Stimulated activated CD4-positive, alpha-beta T cell treated with anti-CD3 and anti-CD28 coated beads, Interleukin-2, amount 100 ng/mL, for 4 hours (primary cell): ENCODE measurements at places on chromosomes 16 and 17.

DNA sequence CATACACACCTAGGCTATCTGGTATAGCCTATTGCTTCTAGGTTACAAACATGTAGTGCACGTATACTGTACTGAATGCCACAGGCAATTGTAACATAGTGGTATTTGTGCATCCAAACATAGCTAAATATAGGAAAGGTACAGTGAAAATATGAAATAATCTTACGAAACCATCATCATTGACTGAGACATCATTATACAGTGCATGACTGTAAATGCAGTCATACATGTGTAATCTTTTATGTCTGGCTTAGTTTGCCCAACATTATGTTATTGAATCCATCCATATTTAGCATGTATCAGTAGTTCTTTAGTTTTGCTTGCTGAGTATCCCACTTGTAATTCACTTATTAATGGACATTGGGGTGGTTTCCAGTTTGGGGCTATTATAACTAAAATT lies 124.9 kb downstream of the CYLD start:
- no peak for DNase-seq

DNA sequence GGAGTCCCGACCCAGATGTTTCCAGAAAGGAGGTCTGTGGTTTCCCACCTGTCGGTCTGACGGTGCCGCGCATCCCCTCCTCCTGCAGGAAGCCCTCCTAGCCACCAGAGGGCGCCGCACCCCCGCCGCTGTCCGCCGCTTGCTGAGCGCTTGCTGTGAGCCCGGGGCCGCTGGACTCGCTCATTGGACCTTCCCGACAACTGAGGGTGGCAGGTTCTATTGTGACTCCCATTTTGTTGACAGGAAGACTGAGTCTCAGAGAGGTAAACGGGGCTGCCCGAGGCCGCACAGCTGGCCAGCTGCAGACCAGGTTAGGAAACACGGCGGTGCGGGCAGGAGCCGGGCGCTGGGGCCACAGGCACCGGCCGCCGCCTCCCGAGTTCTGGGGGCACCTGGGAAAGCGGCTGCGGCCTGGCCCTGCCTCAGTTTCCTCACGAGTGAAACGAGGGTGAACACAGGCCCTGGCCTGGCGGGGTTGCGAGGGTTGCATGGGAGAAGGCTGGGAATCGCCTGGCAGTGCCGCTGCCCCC lies 191.1 kb upstream of the CIBAR2 start:
- DNase-seq = peak; percentile 62

DNA sequence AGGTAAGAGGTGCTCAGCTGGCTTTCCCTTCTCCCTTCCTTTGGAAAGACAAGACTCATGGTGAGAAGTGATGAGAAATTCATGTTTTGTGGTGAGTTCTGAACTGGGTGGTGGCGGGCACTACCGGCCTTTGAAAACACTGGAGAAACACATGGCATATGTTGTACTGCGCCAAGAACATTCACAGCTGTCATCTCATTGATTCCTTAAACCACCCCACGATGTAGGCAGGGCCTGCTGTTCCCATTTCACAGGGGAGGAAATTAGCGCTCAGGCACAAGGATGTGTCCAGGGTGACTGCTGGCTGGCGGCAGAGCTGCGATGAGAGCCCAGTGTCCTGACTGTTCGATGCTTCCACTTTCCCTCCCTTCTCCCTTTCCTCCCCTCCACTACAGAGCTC lies 1.6 kb upstream of the DOC2B start:
- no peak for DNase-seq

DNA sequence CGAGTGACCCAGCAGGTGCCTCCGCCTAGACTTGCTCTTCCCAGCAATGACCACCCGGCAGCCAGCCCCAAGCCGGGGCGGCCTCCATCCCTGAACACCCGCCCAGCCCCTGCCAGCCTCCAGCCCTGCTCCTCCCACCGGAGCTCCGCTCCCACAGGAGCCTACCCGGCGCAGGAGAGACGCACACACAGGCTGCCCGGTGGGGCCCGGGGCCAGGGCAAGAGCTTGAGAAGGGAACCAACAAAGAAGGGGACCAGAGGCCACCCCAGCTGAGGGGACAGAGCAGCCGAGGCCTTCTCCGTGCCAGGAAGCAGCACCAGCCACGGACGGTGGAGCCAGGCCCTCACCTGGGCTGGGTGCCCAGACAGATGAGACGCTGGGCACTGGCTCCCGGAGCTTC lies 13.8 kb downstream of the PKD1 start:
- DNase-seq = no peak
